ENCODE measurements at places on chromosomes 16 and 17.

DNA sequence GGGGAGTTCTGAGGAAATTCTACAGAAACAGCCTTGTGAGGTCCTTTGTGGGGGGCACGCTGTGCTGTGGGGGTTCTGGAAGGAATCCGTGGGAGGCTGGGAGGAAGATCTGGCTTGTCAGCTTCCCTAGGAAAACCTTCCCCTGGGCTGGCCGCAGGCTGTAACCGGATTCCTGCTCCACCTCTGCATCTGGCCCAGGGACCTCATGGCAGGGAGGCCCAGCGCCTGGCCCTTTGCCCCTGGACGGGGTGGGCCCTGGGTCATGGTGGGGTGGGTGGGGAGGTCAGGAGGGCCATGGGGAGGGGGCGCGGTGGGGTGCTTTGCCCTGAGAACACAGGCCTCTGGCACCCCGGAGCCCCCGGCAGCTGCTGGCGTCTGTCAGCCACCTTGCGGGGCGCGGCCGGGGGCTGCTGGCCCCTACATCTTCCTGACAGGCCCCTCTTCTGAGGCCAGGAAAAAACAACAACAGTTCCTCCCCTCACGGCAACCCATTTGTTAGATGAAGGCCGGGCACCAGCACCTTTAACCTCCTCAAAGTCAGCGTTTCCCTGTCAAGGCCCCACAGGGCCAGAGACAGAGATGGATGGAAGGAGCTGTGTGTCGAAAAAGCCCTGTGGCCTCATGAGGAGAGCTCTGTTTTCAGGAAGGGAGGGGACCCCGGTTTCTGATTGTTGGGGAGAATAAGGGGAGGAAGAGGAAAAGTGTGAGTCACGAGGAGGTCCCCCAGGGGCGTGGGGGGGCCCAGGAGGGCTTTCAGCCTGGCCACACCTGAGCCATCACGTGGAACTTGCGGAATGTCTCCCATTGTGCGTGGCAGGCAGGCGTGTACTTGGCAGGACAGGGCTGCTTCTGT is 3.6 kb upstream of the MEOX1 start:
- no peak for DNase-seq

DNA sequence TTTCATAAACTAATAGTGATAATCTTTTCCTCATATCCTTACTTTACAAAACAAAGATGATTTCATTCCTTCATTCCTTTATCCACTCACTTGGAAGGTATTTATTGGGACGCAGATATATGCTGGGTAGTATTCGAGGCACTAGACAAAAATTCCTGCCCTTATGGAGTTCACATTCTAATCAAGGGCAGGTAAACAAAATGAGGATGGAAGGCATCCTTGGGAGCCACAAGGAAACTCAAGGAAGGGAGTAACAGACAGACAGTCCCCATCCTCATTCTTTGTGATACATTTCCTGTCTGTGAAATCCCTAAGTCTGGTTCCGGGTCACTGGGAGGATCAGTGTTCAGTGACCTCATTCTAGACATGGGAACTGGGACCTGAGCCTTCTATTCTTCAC is 45.2 kb downstream of the SLC6A2 start:
- no peak for DNase-seq

- no peak for DNase-seq
These were observed 47.7 kb downstream of the NKD1 start for GRCh38 chr16:50595859-50596258.

GRCh38 chr16:9596788-9597187 is 505.3 kb downstream of the HAPSTR1 start:
- no peak for DNase-seq

- peak; percentile 52 for DNase-seq
These were observed 825 bp downstream of the HEATR6 start for GRCh38 chr17:60077672-60078519.

DNA sequence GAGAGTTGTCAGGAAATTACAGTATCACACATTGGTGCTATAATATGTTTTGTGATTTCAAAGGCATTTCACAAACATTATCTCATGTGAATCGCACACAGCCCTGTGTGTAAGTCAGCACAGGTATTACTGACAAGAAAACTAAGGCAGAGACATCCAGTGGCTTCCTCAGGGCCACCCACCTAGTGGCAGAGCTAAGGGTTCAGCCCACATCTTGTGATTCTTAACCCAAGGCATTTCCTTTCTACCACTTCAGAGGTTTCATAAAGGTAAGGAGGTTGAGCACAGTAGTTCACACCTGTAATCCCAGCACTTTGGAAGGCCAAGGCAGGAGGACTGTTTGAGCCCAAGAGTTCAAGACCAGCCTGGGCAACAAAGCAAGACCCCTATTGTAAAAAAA is 58.2 kb downstream of the STX8 start:
- no peak for DNase-seq

DNA sequence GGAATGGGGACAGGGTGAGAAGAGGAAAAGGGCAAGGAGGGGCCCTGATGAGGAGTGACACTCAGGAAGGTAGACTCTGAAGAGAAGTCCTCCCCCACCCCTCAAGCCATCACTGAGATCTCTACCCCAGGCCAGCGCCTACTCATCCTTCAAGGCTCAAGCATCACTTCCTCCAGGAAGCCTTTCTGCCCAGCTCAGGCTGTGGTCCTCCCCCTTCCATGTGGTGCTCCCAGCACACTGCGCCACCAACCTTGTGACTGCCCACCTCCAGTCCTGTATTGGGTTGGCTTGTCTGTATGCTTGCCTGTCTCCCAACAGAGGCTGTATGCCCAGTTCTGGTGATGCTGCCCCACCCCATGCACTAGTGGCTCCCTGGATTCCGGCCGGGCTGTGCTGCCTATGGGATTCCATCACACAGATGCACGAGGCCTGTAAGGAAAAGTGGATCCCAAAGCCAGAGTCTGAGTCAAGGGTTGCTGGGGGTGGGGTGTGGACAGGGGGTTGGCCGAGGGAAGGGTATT is 19.8 kb upstream of the ZFP90 start:
- DNase-seq: no peak

DNA sequence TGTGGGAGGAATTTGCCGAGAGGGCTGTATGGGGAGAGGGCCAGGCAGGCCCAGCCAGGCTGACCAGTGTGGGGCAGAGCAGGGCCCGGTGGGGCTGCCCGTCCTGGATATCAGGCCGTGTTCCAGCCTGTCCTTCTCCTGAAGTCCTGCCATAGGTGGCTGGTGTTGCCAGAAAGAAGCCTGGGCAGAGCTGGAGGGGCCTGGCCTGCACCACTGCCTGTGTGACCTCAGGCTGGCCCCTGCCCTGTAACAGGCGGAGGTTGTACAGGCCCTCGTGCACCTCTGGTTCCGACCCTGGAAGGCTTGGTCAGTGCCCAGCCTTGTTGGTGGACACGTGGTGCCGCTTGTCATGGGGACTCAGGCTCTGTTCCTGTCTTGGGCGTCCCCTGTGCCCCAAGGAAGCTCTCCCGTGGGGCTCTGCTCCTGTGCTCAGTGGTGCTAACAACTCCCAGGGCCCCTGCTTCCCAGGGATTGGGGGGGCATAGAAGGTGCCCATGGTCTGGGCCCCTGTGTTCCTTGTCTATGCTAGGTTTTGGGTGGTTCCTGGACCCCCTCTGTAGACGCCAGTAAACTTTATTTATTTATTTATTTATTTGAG is 33.3 kb downstream of the ADCY7 start:
- DNase-seq: no peak

GRCh38 chr17:77308861-77309726 is 168.3 kb downstream of the SEC14L1 start:
- no peak for DNase-seq

DNA sequence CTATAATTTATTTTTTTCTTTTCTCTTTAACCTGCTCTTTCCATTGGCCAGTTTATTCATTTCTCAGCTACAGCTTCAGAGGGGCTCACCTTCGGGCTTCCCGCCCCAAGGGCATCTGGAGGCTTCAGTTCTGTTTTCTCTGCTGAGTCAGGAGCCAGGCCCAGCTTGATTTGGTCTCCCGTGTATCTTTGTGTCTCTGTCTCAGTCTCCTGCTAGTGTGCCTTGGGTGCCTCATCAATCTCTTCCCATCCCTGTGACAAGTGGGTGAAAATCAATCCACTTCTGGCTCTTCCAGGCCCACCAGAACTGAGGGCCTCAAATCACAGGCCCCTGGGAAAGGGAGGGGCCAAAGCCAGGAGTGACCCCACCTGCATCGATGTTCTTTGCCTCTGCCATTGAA is 72.1 kb downstream of the CCDC182 start:
- no peak for DNase-seq

DNA sequence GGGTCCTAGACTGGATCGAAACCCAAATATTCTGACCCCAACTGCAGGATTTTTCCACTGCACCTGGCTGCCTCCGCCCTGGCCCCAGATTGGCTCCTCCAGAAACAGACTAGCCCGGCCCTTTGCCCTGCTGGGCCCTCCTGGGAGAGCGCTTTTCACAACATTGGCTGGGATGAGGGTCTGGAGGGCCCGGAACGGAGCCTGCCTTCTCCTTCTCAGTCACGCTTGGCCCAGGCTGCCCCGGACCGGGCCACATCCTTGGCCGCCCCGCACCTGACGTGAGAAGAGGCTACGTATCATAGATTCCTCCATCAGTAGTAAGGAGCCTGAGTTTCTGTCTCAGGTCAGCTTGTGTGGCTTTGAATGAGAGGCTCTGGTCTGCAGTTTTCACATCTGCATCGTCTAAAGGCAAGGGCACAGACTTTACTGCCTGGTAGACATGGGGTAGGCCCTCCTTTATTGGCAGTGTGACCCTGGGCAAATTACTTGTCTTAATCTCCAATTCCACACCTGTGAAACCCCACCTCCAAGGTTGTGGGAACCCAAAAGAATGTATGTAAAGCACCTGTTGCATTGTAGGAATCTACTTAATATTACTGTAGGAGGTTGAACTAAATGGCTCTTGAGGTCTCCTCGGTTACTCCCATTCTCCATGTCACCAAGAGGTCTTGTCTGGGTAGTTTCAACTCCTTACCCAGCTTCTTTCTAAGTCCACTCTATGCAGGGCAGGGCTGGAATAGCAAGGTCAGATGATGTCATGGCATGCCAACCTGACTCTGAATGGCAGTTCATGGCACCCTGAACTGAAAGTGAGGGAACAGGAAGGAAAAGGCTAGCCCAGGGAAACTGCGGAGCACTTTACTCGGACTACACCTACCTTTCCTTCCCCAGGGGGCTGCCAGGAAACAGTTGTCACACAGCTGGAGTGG is 661 bp downstream of the LRRC3C start:
- DNase-seq: no peak

GRCh38 chr16:31700530-31701388 is 172.8 kb upstream of the ZNF267 start:
- peak; percentile 80 for DNase-seq

DNA sequence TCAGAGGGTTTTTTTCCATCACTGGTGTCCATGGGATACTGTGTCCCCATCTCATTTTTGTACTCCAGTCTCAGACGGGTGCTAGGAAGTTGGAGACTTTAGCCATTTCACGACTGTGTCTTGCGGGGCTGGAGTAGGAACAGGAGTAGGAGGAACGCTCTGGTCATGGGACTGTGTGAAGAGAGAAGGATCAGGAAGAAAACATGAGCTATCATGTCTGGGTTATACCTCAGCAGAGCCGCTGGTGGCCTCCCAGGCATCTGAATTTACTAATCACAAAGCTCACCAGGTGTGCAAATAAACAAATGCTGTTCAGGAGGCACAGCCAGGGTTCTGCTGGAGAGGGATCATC is 225.4 kb downstream of the SEC14L1 start:
- no peak for DNase-seq

DNA sequence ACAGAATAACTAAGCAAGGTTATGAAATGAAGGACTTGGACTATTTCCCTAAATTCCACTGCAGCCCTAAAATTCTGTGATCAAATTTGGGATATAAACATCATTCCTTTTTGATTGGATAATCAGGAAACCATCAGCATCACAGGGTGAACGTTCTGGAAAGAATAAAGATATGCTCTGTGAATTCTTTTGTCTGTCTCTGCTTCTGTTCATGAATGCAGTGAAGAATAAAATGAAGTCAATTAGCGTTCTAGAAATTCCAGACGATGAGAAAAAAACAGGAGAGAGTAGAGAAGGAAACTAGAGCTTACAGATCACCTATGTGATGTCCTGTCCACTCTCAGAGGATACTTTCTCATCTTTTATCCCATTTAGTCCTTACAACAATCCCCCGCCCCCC is 295.1 kb upstream of the SOX9 start:
- no peak for DNase-seq

- no peak for DNase-seq
These were observed 13.3 kb upstream of the MRC2 start for GRCh38 chr17:62614142-62614541.

- DNase-seq: no peak
These were observed 2.6 kb downstream of the HSD17B2 start for GRCh38 chr16:82037666-82038065.

GRCh38 chr17:29243792-29244191 is 2.9 kb upstream of the CRYBA1 start:
- no peak for DNase-seq

DNA sequence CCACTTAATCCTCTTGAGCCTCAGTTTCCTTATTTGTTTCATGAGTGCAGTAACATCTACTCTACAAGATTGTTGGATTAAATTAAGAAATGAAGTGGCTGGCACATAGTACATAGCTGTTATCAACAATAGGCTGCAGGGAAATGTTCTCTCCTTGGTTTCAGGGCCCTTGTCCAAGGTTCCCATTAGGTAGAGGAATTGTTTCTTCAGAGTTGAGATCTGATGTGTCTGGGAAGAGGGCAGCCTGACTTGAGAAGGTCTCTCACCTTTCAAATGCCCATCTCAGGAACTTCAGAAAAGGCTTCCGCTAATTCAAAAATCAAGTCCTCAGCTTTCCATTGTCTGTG is 87.6 kb downstream of the RAB11FIP4 start:
- no peak for DNase-seq

DNA sequence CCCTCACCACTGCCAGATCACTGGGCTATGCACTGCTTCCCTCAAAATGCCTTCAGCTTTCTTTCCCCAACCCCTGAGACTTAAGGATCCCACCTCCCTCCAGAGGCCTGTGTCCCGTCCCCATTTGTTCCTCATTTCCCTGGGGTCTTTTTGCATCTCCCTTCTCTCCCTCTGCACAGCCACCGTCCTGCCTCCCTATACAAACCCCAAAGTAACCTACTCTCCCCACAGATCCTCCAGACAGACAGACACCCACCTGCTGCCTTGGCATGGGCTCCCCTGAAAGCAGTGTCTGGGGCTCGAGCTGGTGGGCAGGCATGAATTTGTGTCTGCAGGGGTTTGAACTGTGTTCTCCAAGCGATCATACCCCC is 69.4 kb upstream of the TNRC6C start:
- DNase-seq: no peak

- DNase-seq: no peak
These were observed 65.1 kb downstream of the JPH3 start for GRCh38 chr16:87667443-87667842.

DNA sequence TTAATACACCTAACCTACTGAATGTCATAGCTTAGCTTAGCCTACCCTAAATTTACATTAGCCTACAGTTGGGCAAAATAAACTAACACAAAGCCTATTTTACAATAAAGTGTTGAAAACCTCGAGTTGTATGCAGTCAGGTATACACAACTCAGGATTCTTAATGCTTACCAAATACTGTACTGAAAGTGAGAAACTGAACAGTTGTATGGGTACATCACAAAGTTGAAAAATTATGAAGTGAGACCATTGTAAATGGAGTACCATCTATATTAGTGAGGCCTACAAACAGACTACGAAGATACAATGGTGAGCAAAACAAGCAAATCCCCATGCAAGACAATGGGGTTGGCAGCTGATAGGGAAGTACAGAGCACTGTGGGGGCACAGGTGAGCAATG is 79.7 kb downstream of the VAT1L start:
- DNase-seq: no peak

- DNase-seq: no peak
These were observed 10.8 kb downstream of the MAP2K3 start for GRCh38 chr17:21295036-21295952.

GRCh38 chr17:2814049-2814448 is 17.8 kb downstream of the RAP1GAP2 start:
- DNase-seq: no peak

- no peak for DNase-seq
These were observed 722.0 kb downstream of the KCNJ2 start for GRCh38 chr17:70891306-70891705.

Data from activated T-cell treated with anti-CD3 and anti-CD28 coated beads for 48 hours (primary cell).